ENCODE measurements at places on chromosomes 2 and 18.

GRCh38 chr2:144230448-144231085 is 289.4 kb downstream of the ZEB2 start:
- DNase-seq = peak; percentile 71

GRCh38 chr18:45255197-45255890 is 359.9 kb upstream of the SLC14A2 start:
- no peak for DNase-seq

GRCh38 chr2:157725846-157726245 is 97.2 kb upstream of the ACVR1C start:
- DNase-seq = no peak

DNA sequence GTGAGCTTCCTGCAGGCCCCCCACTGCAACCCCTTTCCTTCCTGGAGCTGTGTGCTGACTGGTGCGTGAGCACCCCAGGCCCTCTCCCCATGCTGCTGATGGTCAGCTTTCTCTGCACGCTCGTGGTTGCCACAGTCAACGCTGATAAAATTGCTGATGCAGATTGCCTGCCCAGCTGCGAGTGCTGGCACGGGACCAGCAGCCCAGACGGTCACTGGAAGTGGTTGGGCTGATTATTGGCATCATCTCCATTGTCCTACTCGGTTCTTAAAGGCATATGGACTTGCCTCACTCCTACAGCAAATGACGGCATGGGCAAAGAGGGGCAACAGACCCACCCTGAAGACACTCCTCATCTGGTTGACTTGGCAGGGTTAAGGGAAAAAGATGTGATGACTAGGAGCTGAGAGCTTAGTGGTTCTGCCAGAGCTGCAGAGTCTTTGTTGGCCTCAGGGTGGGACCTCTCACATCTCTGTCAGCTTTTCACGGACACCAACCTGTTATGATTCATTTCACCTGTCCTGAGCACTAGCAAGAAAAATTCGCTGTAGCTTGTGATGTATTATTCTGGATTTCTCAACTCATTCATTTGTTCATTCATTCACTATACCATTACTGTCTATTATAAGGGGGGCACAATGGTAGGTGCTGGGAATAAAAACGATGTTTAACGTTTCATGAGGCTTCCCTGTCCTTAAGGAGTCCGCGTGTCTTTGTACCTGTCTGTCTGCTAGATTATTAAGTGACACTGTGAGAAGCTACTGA is 38.4 kb downstream of the PAX8 start:
- DNase-seq = peak; percentile 90

DNA sequence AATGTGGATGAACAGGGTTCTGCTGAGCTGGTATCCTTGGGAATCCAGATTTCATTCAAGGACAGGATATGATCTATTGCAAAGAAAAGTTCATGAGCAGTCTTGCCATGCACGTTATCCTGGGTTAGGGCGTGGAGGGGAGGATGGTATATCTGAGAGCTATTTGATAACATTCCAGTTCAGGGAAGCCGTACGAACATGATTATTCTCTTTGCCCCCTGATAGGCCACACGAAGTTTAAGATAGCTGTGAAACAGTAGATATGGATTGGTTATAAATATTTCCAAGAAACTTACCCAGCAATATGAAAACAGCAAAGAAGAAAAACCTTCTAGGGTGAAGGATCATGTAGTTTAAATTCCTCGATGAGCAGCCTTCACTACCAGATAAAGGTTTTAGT is 171.9 kb downstream of the LTBP1 start:
- no peak for DNase-seq

DNA sequence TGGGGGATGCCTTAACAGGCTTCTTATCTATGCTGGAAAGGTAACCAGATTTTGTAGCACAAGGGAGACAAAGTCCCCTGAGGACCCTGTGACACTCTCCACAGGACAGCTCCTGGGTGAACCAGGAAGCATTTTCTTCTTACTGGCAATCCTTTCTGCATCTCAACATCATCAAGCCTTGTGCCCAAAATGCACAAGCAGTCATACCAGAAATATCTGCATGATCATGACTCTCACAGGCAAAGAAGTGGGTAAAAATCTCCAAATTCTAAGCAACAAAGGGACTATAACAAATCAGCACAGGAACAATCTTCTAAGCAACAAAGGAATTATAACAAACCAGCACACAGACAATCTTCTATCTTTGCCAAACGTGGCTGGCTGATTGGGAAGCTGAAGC is 99.1 kb upstream of the CD226 start:
- DNase-seq = no peak

DNA sequence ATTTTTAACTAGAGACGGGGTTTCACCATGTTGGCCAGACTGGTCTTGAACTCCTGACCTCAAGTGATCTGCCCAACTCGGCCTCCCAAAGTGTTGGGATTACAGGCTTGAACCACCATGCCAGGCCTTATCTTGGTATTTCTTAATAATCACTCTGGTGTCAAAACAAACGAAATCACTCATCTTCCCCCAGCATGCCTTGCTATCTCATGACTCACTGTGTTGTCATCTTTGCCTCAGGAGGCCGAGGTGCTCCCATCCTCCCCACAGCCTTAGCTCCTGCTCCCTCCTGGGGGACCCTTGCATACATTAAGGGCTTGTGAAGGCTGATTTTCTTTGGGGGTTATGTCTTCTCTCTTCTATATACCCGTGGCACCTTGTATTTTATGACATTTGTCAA is 250.1 kb upstream of the DPP10 start:
- no peak for DNase-seq

DNA sequence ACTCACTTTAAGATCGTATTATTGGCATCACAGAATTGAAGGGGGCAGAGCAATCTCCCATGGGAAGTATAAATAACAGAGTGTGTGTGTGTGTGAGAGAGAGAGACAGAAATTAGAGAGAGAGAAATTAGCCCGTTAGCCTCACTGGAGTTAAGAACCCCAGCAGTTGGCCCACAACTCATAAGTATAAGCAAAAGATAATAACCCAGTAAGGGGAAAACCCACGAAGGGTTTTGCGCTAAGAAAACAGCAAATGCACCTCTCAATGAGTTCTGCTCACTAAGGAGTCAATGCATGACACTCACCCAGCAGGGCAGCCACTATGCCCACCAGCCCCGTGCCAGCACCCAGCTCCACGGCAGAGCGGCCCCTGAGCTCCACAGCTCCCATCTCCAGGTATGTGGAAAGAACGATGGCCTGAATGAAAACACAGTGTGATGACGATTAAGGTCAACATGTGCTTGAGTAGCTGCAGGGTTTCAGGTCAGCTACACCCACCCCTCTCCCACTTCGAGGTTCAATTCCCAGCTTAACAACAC is 3.6 kb downstream of the METTL21A start:
- DNase-seq = peak; percentile 13

DNA sequence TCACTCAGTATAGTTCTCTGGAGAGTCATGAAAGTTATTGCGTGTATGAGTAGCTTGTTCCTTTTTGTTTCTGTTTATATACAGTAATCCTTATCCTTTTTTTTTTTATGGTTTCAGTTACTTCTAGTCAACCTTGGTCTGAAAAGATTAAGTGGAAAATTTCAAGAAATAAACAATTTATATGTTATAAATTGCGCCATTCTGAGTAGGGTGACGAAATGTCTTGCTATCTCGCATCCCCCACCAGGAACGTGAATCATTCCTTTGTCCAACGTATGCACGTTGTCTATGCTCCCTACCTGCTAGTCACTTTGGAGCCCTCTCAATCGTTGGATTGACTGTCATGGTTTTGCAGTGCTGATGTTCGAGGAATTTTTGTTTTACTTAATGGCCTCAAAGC is 60.4 kb downstream of the FAM117B start:
- no peak for DNase-seq

GRCh38 chr2:224769489-224769888 is 53.3 kb upstream of the CCDC195 start:
- DNase-seq = no peak

- peak; percentile 91 for DNase-seq
Measured at GRCh38 chr2:85504778-85505261, 34.1 kb upstream of the MAT2A start.

DNA sequence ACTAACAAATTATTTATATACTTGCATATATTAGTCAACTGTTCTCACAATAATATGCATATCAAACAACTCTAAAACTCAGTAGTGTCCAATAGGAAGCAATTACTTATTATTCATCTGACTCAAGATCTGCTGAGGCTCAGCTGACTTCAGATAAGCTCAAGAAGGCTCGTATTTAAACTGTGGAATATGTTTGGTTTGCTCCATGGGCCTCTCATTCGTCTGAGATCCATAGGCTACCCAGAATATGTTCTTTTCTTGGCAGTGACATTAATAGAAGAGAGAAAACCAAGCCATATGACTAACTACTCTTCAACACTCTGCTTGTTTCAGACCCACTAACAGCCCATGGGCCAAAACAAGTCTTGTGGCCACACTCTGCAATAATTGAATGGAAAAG is 107.7 kb upstream of the MAP2 start:
- no peak for DNase-seq

DNA sequence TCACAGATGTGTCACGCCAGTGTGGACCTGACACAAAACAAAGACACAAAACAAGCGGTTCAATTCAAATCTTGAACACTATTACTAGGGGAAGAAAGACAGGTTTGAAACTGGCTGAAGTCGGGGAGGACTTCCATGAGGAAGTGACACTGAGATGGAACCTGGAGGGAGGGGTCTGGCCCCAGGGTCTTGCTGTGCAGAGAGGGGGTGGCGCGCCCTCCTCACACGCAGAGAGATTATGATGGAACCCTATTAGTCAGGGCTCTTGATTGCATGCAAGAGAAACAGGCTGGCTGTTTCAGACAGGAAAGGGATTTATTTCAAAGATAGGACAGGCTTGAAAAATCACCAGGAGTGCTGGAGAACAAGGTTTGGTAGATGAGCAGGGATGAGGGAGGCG is 363.6 kb upstream of the HS6ST1 start:
- no peak for DNase-seq

DNA sequence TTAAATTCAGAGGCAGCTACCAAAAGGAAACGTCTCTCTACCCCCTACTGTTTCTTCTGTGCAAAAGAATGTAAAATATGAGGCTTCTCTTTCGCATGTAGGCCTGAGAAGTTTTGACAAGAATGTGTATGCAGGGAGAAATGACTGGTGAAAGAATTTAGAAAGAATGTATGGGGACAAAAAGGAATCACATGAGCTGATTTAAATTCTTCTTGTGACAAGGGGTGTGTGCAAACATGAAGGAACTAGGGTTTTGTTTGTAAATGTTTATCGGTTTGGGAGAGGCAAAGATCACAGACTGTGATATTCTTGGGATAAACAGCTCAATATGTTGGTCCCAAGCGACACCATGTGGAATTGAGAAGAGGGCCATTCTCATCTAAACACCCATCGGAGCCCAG is 345.2 kb upstream of the VRK2 start:
- DNase-seq = no peak

DNA sequence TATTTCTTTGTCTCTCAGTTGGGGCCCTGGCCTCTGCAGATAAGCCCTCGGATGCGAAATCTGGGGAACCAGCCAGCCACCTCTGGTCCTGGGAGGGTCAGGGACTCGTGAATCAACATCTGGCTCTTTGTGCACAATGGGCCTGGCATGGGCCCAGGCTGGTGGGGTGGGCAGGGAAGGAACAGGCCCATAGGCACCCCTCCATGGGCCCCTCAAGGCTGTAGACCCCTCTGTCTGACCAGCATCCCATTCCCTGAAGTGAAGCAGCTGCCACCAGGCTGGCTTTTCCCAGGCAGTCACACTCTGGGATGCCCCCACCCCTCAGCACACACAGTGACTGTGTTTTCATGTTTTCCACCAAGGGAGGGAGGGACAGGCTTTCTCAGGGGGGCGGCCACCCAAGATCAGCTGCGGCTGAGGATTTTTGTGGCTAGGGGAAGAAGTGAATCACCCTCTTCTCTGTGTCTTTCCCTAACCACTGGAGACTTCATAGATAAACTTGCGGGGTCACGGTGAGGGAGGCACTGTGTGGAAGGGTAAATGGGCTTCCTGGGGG is 166.0 kb downstream of the AGAP1 start:
- no peak for DNase-seq

DNA sequence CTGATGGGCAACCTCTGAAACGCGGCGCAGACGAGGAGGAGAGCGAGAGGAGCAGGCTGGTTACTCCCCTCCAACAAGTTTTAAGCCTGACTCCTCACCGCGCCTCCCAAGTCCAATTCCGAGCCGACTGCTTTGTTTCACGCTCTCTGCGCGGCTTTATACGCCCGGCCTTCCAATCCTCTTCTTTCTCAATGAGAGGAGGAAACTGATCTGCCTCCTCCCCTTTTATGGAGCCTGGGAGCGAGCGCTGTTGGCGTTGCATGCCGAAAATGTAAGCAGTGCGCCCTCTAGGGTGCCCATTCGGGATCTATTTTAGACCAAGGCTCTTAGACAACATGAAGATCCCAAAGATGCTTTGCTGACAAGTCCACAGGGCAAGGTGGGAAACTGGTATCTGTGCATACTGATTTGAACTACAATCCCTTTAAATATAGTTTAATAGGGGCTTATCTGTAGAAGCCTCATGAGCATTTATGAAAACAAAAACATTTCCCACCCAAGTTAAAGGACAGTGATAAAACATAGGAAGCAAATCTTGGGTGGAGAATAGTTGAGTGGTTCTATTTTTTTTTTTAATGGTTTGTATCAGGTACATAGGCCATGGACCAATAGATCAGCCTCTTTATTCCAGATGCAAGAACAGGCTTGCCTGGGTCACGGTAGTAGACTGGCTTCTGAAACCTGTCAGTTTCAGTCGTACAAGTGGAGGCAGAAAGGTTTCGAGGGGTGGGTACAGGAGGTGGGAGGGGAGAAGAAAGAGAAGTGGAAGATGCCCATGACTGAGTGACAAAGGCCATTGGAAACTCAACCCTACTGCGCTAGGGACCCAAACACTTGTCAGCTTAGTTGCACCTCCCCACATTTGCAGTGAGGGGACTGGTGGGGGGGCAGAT is at the start of gene RND3:
RND3 (minus strand) TSS at position 131 of the 893 bp plus-strand sequence. CDS start 250 bp downstream, outside the sequence.
- peak; percentile 98 for DNase-seq

DNA sequence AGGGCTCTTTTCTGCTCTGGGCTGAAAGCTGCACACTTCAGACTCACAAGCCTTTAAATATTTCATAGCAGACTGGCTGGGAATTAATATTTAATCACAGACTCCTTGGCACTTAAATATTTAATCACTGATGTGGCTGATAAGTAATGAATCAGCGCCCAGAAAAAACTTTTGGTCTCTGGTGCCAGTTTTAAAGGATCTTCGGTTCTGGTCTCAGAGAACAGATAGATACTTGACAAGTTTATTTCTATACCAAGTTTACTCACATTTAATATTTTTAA is 201.2 kb downstream of the MYCN start:
- DNase-seq = no peak

DNA sequence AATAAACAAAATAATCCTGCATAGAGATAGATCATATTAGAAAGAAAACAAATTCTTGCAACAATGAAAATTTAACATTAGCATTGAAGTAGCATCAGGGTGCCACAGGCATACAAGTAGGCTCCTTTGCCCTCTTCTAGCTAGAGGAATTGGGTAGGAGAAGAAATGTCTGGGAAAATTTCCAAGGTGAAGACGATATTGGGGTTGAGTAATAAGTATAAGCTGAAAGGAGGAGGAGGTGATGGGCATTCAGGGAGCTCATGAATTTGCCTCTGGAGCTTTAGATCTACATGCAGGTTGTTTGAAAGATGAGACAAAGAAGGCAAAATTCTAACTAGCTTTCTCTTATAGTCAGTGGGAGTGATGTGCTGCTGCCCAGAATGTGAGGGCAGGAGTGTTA is 504.9 kb downstream of the CCDC85A start:
- DNase-seq = no peak

- DNase-seq = no peak
Measured at GRCh38 chr2:155442755-155443372, 744.4 kb downstream of the KCNJ3 start.

GRCh38 chr18:13397504-13398163 is 179.1 kb downstream of the LDLRAD4 start:
- peak; percentile 74 for DNase-seq

Measured in NCI-H524 (cell line).